Bone marrow (tissue), 2 donors: ENCODE measurements at places on chromosomes 6 and 20.

GRCh38 chr6:14189074-14189473, 71.5 kb downstream of the CD83 start:
- DNase-seq = no peak

DNA sequence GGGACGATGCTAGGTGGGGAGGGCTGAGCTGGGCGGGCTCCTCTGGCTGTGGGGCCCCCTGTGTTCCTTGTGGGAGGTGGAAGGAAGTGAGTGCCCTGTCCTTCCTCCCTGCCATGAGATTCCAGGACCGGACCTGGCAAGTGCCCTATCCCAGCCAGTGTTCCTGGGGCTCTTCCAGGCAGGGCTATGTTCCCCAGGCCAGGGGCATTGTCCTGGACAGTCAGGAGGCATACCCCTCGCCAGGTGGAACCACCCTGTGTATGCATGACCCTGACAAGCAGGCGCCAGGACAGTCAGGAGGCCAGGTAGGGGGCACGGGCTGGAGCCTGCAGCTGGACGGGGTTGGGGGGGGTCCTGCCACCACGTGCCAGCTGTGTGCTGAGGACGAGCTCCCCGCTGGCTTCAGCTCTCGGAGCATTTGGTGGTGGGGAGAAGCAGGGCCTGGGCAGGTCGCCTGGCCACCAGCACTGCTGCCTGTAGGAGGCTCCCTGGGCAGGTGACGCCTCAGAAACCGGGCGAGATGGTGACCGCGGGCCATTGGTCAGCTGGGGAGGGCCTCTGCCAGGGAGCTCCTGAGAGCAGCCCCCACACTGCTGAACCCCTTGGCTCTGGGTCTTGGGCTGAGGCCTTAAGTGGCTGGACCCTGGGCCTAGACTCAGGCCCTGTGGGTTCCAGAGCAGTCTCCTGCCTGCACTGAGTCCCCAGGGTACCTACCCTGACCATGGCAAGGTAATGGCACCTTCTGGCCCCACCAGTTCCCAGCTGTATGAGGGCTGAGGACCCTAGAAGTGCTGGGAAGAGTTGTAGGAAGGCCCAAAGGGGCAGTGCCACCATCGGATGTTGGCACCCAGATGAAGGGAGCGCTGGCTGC, 694 bp downstream of the SLC17A9 start:
- DNase-seq = no peak

GRCh38 chr20:41135187-41135887, 2.0 kb upstream of the PLCG1 start:
- DNase-seq = no peak

DNA sequence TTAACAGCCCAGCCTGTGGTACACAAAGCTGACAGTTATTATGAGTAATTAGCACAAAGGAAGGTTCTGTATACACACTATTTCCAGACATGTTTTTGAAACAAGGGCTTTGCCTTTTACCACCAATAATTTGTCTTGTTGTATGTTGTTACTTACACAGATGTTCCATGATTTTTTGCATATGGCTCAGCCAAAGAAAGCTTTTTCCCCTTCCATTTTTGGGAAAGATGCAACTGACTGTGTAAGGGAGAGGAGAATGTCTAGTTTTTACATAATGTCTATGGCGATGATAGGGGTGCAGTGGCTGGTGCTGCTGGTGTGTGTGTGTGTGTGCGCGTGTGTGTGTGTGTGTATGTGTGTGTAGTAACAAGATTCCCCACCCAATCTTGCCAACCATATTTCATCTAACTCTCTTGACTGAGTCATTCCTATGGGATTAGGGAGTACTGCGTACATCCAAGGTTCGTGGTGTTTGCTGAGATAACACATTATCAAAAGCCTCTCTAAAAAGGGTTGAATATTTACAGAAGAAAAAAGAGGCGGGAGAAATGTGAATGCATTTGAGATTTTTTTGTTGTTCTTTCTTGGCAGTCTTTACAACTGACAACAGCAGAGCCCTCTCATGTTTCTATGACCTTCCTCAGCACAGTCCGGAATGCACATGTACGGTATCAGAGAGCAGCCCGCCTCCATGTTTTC, 192.2 kb downstream of the GMPR start:
- DNase-seq = no peak

DNA sequence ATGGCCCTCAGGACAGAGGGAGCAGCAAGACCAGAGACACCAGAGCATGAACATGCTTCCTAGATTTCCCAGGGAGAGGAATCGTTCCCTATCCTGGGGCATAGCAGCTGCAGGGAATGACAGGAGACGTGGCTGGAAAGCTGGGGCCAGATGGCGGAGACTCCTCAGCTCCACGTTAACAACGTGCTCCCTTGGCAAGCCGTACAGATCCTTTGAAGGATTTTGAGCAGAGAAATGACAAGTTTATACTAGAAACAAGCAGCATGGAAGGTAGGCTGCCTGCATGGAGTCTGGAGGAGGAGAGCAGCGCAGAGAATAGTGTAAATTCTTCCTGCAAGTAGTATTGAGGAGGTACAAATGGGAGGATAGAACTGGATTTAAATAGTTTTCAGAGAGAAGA, 11.7 kb downstream of the MYLIP start:
- no peak for DNase-seq

GRCh38 chr20:50821994-50822393, 27.1 kb downstream of the BCAS4 start:
- no peak for DNase-seq
